ENCODE measurements at places on chromosomes 3 and 15.

DNA sequence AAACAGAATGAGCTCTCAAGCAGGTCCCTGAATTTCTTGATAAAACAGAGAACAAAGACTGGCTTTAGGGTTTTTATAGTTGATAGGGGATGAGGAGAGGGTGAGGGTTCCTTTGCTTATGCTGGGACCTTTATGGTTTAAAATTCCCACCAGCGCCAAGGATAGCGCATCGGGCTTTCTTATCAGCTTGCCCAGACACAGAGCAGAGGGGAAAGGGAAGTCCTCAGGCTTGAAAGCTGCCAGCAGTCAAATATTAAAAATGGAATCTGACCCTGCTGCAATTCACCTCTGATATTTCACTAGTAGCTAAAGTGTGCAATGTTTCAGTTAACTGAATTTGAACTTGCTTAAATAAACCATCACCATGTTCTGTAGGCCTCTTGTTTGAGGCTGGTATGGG is 55.0 kb upstream of the EPHA3 start:
- no peak for DNase-seq

- no peak for DNase-seq
Measured at GRCh38 chr15:59011262-59011952, 23.9 kb downstream of the RNF111 start.

DNA sequence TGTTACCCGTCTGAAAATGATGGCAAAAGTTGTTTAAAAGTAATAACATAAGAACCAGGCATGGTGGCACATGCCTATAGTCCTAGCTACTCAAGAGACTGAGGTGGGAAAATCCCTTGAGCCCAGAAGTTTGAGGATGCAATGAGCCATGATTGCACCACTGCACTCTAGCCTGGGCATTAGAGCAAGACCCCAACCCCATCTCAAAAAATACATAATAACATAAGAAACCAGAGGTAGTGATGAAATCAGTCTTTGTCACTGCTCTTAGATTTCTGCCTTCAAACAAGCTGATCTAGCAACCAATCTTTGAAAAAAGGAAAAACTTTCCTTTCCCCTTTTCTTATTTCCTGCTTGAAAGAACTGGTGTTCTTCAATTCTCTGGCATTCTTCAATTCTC is 71.3 kb downstream of the TMCC1 start:
- DNase-seq, result no peak

- no peak for DNase-seq
Measured at GRCh38 chr3:143201045-143201444, 81.5 kb downstream of the CHST2 start.

DNA sequence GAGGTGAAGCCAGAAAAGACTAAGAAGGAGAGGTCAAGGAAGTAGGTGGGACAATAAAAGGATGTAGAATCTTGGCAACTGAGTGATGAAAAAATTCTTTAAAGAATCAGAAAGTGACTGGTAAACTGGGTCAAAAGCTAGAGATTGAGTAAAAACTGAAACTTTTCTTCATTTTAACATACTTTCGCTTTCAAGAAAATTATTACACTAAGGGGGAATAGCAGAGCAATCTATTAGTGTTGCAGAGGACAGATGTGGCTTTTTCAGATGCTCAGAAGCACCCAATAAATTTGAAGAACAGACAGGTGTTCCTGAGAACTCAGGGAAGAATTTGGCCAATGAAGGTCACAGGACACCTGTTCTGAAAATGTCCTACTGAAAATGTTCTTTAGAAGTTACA is 805.4 kb upstream of the ALCAM start:
- DNase-seq, result no peak

GRCh38 chr3:72058493-72059081 is 273.6 kb upstream of the PROK2 start:
- DNase-seq, result no peak

DNA sequence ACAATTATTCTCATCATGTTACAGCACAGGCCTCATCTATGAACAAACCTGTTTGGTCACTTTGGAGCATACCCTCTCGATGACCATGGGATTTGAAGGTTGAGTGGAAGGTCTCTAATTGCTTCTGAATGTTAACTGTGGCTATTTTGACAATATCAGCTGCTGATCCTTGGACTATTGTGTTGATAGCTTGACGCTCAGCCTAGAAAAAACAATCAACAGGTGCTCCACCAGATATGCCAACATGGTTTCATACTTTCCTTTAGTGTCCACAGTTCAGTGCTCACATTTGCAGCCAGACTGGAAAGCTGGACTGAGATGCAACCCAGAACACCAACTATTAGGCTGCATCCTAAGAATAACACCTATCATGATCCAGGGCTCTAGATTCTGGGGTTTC is 109.7 kb downstream of the POLQ start:
- DNase-seq, result no peak

DNA sequence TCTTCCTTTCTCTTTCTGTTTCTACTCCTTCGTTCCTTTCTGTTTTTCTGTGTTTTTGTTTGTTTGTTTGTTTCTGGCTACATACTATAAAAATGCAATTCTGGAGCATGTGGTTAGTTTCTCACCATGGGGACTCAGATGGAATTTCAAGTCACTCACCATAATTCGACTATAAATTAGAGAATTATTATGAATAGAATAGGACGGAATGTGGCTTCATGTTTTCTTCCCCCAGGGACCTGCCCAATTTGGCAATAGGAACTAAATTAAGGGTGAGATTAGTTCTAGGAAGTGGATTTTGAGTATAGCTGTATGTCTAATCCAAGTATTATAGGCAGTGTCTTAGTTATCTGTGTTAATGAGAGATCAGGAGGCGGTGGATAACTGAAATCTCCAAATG is 96.9 kb downstream of the THSD4 start:
- no peak for DNase-seq

- DNase-seq, result no peak
Measured at GRCh38 chr15:85598718-85599398, 195.9 kb downstream of the KLHL25 start.

GRCh38 chr15:75420698-75421097 is 30.8 kb downstream of the SIN3A start:
- DNase-seq, result no peak

GRCh38 chr3:33167716-33168336 is 50.8 kb downstream of the SUSD5 start:
- no peak for DNase-seq

DNA sequence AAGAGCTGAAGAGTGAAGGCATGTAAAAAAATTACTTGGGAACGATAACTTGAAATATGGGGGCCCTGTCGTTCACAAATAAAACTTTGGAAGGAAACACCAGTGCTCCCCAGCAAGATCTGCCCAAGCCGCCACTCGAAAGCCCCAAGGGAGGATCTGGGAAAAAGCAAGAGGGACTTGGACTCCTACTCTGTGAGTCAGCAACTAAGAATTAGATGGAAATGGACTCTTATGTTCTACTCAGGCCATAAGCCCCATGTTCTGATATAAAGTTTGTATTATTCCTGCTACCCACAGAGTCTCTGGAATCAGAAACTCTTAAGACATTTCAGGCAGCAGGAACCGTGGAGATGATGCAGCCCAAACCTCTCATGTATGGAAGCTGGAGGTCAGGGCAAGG is 75.7 kb downstream of the ITGB5 start:
- no peak for DNase-seq

GRCh38 chr3:197212290-197212689 is 86.1 kb downstream of the DLG1 start:
- no peak for DNase-seq

GRCh38 chr3:87045473-87045872 is 54.5 kb upstream of the VGLL3 start:
- no peak for DNase-seq

GRCh38 chr3:169931747-169932520 is 20.6 kb downstream of the SAMD7 start:
- no peak for DNase-seq

DNA sequence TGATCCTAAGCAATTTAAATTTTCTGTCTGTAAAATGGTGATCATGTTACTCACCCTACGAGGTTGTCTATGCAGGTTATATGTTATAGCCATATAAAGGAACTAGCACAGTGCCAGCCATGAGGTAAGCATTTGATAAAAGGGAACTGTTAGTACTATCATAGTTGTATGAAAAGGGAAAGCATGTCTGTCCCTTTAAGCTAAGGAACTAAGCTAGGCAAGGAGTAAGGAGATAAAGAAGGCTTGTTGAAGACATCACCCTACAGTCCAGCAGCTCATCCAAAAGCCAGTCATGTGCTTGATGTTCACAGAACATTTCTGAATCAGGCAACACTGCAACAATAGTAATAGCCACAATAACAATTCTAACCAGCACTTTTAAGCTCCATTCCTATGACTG is 243.9 kb downstream of the ZBTB20 start:
- no peak for DNase-seq

DNA sequence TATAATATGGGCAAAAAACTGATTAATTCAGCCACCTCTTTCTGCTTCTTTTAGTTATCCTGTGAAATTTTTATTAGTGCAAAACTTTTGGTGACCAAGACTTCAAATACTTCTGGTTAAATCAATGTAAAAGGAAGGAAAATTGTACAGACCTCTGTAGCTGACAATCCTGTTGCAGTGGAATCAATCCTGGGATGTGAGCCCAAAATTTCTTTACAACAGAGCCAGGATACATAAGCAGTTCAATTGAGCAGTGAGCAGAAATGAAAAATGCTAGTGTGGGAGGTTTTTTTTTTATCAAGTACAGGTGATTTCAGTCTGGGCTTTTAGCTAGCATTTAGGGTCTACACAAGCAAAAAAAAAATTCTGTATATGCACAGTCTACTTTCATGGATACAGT is 398.0 kb downstream of the OTOL1 start:
- DNase-seq, result no peak

GRCh38 chr15:71082803-71083202 is 32.5 kb upstream of the THSD4 start:
- DNase-seq, result no peak

GRCh38 chr3:197541756-197542539 is 13.8 kb downstream of the BDH1 start:
- DNase-seq, result no peak

DNA sequence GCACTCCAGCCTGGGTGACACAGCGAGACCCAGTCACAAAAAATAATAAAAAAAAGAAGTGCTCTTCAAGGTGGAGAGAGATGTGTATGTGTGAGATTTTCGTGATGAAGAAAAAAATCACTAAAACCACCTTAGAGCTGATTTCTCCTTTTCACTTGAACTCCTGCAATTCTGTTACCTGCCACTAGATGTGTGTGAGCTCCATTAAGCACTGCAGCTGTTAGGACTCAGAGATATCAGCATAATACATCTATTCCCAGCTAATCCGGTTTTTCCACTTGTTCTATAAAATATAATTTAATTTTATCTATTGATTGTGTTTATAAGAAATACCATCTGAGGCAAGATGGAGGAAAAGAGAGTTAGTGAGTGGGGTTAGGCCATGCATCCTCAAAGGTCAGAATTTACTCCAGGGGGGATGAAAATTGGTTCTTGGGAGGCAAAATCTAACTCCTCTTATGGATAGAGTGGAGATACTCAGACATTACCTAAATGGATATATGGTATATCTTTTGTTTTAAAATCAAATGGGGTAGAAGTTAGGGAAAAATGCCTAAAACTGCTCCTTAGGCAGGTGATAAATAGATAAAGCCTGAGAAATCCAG is 152.7 kb downstream of the IL20RB start:
- no peak for DNase-seq

GRCh38 chr3:126685021-126685420 is 19.0 kb upstream of the CHCHD6 start:
- DNase-seq, result no peak

- DNase-seq, result no peak
Measured at GRCh38 chr15:72859757-72860145, 76.2 kb upstream of the ADPGK start.

GRCh38 chr3:195319060-195319459 is 48.1 kb upstream of the XXYLT1 start:
- no peak for DNase-seq

- no peak for DNase-seq
Measured at GRCh38 chr3:124413393-124413792, 316.9 kb upstream of the UMPS start.

DNA sequence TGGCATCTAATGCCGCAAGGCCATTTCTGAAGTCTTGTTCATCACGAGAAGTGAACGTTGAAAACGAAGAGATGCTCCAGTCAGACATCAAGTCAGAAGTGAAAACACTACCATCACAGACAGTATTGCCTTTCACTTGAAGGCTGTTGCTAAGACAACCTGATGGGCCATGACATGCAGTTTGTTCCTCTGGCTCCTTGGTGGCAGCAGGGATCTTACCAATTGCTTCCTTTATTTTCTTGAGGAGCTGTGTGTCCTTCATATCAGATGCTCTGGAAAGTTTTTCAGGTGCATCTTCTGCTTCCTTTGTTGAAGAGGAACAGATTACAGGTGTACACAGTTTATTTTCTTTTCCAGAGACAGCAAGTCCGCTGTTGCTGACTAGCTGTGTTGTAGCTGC is 30.7 kb upstream of the MYLK start:
- DNase-seq, result no peak

DNA sequence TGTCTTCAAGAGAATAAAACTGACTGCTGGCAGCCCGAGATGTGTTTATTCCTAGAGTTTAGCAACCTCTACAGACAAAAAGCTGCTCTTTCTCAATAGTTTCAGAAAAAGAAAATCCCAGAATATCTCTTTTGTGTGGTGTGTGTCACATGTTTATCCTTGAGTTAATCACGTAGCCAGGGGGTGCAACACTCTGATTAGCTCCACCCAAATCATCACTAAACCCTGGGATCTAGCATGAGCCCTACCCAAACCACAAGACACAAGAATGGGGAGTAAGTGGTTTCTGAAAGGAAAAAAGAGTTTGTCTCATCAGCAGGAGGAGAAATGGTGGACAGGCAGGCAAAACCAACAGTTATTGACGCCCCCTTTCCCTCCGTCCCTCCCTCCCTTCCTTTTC is 78.5 kb upstream of the AGBL1 start:
- no peak for DNase-seq

DNA sequence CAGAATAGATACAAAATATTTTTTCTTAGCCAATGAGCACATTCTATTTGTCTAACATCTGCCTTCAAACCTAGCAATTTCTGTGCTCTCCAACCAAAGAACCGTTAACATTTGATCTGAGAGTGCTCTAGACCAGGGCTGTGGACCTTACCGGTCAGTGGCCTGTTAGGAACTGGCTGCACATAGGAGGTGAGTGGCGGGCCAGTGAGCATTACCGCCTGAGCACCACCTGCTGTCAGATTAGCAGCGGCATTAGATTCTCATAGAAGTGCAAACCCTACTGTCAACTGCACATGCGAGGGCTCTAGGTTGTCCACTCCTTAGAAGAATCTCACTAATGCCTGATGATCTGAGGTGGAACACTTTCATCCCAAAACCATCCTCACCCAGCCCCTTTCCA is 131.7 kb downstream of the CADM2 start:
- no peak for DNase-seq

DNA sequence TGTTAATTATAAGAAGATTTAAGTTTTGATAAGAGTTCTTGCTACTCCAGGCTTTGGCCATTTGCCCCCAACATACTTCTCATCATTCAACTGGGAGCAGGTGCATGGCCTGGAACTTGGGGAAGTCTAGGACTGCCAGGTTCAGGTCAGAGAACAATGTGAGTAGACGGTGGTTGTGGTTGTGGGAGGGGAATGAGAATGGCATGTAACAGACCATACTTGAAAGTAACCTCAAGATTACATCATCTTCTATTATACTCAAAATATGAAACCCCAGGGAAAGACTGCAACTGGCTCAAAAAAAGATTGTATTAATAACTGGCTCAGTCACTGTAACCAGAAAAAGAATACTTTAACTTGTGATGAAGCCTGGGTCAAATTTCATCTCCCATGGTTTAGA is 364.9 kb upstream of the DPPA4 start:
- DNase-seq, result no peak
